Right lung (tissue), 10 donors: ENCODE measurements at places on chromosomes 5 and 9. TPM values are rescaled to one million over a fixed set of nuclear protein-coding genes. Genes with fewer than 3 reads are reported as not detected.

- DNase-seq, result no peak
Measured at GRCh38 chr9:114027863-114028465, 50.1 kb downstream of the AMBP start.

GRCh38 chr9:118263949-118264348 is 559.7 kb downstream of the TLR4 start:
- no peak for DNase-seq

DNA sequence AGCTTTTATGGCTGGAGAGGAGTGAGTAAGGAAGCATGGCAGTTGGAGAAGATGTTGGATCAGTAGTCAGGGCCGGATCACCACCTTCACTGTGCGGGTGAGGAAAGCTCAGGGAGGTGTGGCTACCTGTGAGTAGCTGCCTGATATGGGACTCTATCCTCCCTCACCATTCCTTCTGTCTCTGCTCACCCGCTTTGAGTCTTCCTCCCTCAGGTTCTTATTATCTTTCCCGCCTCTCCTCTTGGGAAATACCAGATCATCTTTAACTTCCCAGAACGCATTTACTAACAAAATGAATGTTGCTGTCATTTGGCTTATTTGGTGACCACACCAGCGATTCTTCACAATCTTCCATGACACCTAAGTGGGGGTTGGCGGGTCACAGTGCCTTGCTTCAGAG is 140.7 kb upstream of the GPR151 start:
- no peak for DNase-seq

GFRA3 gene
- 3.9 TPM for polyA plus RNA-seq

SEC61B gene
- 137 TPM for polyA plus RNA-seq

PDGFRB gene
- polyA plus RNA-seq, result 174 TPM

DNA sequence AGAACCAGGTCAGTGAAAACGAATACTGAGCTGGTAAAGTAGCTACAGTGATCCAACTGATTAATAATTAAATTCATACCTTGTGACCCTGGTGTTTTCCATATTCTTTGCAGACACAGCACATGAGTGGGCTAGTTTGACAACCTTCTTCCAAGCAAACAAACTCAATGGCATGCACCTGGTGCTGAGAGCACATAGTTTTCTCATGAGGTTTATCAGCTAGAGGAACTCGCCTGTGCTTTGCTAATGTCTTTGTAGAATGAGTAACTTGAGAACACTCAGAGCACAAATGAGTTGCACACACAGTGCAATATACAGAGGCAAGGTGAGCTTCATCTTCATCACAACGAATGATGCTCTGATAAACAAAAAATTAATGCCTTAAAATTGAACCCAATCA is 12.6 kb downstream of the TRIM23 start:
- peak; percentile 43 for DNase-seq

GGTA1 gene
- polyA plus RNA-seq, result 9.5 TPM

IQGAP2 gene
- polyA plus RNA-seq, result 13.7 TPM

DNA sequence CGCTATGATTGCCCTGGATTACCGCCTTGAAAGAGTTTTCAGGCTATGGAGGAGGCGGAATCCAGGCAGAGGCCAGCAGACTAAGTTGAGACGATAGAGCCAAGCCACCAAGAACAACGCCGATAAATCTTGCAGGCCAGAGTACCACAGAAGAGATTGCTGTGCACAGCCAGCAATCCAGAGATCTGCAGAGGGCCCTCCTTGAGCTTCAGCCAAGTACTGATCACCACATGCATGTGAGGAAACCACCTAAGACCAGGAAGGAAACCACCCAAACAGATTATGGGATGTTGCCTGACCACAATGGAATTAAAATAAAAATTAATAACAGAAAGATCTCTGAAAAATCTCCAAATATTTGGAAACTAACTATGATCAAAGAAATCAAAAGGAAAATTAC is 74.9 kb downstream of the GCNT4 start:
- no peak for DNase-seq

- DNase-seq, result no peak
Measured at GRCh38 chr9:91035825-91036208, 234.2 kb downstream of the SYK start.

IFNA21 gene
- not detected for polyA plus RNA-seq

GRCh38 chr5:92492908-92493307 is 1088.1 kb downstream of the NR2F1-AS1 start:
- no peak for DNase-seq

GRCh38 chr9:137694962-137695875 is 76.4 kb downstream of the EHMT1 start:
- DNase-seq, result no peak

CDKN2B-AS1 gene
- 0.21 TPM for polyA plus RNA-seq

- DNase-seq, result no peak
Measured at GRCh38 chr5:43677253-43677652, 74.3 kb downstream of the NNT start.

- no peak for DNase-seq
Measured at GRCh38 chr5:172713113-172713808, 57.7 kb downstream of the DUSP1 start.

ARHGEF28 gene
- polyA plus RNA-seq, result 8.2 TPM

DNA sequence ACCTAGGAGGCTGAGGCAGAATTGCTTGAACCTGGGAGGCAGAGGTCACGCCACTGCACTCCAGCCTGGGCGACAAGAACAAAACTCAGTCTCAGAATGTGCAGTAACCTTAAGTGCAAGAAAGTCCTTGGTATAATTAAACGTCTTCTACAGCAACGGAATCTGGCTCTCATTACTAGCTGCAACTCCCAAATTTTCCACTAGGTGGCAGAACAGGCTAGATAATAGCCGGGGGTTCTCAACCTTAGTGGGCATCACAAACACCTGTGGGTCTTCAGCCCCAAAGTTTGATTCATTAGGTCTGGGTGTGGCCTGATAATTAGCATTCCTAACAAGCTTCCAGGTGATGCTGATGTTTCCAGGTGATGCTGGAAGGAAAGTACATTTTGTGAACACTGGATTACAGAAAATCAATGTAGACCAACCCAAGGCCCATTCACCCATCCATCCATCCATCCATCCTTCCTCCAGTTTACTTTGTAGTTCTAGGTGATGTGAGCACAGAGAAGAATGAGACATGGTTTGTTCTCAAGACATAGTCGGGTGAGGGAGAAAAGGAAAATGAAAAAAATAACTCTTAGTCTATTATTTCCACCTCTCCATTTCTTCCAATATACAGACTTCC is 37.3 kb downstream of the FBXW2 start:
- DNase-seq, result no peak

- DNase-seq, result peak; percentile 45
Measured at GRCh38 chr5:82164176-82164976, 113.8 kb downstream of the RPS23 start.

- no peak for DNase-seq
Measured at GRCh38 chr9:79577969-79578723, 6.4 kb downstream of the TLE4 start.

FABP6 gene
- polyA plus RNA-seq, result 6.9 TPM

DNA sequence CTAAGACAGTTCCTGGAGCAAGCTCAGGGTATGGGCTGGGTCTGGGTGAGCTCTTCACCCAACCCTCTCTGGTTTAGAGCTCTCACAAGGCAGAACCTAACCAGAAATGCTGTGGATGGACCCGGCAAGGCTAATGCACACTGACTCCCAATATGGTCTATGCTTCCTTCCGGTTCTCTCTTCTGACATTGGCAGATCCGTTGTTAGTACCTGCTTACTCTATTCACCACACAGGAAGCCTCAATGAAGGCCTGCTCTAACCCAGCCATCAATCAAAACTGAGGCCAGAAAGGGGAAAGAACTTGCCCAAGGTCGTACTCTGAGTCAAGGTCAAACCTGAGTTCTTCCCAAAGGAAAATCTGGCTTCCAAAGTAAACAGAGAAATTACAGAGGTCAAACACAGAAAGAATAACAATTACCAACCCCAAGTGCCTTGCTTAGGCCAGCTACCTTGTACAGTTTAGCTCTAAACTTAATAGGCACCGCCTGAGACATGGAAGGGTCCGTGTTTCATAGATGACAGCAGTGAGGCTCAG is 46.0 kb upstream of the AKNA start:
- DNase-seq, result no peak

OR13C3 gene
- not detected for polyA plus RNA-seq

GRCh38 chr9:72188232-72188631 is 39.0 kb downstream of the GDA start:
- no peak for DNase-seq

GRCh38 chr5:95858023-95858461 is 35.5 kb upstream of the GLRX start:
- no peak for DNase-seq

DNA sequence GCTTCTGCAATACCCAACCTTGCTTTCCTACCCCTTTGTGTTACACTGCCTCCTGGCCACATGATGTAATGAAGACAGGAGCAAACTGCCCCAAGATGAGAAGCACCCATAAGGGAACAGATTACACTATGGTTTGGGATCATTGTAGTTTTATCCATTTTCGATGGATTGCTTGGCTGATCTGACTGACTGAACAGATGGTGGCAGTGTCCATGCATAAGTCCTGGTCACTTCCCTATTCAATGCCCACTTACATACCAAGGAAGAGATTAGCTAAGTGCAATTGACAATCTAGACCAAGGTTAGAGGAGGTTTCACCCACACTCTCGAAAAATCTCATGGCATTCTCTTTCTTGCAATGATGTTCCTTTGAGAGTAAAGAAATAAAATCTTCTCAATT is 319.9 kb downstream of the RAB3C start:
- DNase-seq, result no peak

SLC1A1 gene
- polyA plus RNA-seq, result 7.9 TPM

GRCh38 chr9:115378758-115379157 is 260.8 kb upstream of the TNC start:
- no peak for DNase-seq

GRCh38 chr5:54727874-54728587 is 210.5 kb downstream of the SNX18 start:
- no peak for DNase-seq

DNA sequence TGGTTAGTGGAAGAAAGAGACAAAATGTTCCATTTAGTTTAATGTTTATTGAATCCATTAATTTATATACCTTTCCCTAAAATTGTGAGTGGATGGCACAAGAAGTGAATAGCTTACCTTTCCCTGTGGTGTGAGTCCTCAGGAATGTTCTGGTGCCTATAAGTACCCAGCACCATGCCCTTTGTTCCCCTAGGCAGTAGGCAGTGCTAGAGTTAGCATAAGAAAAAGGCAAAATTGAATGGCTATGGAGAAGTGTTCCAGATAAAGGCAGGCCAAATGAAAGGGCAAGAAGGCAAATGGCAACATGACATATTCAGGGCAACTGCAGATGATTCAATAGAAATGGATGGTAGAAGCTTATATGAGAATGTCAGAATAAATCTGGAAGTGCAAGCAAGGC is 370.8 kb upstream of the PTGER4 start:
- no peak for DNase-seq

GRCh38 chr9:14068690-14069089 is 245.3 kb downstream of the NFIB start:
- DNase-seq, result no peak

DNA sequence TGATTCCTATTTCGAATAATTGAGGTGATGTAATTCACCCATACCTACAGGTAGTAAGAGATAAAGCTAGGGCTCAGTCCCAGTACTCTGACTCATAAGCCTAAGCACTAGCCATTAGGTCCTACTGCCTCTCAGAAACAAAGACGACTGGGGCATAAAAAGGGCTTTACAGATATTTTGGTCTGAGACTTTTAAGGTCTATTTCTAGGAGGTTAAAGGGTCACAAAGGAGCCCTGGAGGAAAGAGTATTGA is 69.8 kb downstream of the SGCD start:
- DNase-seq, result no peak

CNTLN gene
- polyA plus RNA-seq, result 12.0 TPM

DNA sequence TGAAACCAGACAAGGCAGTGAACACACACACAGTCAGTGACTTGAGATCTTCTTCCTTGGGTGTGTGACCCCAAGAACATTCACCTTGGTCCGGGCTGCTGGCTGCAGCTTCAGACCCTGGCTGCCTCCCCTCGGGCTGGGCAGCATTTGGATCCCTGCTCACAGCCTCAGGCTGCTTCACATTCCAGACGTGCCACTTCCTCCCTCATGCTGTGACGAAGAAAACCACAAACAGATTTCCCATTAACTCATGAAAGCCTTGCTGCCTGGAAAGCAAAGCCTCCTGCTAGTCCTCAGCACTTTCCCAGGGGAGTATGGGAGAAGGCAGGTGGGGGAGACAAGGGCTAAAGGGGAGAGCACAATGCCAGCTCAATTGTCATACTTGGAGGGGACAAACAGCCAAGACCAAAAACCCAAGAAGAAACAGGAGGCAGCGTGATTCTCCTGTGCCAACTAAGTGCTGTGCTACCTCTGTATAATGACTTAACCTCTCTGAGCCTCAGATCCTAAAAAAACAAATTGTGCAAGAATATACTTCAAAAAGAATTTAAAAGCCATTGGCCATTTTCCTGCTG is 594.6 kb upstream of the BRINP1 start:
- peak; percentile 28 for DNase-seq

DNA sequence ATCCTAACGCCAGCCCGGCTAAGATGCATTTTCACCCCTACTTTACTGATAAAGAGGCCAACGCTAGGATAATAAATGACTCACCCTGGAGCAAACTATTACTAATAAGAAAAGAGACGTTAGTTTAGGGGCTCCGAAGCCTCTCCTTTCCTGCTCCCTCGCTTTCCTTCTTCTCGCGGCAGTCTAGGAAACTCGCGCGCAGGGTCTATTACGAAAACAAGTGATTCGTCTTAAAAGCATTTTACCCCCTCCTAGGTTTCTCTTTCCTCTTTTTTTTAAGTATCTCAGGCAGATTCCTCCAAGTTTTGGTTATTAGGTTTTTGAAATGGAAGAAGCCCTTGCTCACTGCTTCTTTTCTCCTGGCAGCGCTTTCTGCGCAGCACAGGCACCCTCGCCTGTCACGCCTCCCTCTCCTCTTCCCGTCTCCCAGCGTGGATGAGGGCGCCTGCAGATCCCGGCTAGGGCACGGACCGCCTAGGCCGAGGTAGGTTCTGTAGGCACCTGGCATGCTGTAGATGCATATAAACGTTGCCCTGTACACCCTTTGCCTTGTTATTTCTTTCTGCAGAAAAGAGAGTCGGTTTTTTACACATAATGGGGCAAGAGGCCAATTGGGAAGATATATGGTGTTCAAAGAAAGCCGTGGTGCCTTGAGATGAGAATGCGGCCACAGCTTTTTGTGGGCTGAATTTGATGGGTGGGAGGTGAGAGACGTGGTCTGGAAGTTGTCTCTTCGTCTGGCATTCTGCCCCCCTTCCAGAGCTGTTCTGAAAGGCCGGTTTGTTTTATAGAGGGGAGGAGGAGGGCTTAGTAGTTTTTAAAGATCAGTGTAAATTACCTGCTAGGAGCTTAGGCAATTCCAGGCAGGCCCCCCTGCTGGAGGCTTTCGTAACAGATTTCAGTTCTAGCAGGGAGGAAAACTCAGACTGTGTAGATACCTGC is 983 bp downstream of the GCNT1 start:
- peak; percentile 32 for DNase-seq

DNA sequence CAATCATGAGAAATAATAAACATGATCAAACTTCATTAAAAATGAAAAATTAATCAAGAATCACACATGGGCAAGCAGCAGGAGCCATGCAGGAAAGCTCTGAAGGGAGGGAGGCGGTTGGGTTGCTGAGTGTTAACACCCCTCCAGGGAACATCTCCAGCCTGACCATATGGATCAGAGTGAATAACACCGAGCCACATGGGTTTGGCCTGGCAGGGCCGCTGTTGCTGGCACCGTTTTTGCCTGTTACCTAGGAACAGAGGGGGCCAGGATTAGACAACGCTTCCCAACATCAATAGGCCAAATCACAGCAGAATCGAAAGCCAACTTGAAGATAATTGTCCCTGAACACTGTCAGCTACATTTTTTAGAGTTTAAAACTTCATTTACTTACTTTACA is 160.2 kb downstream of the DENND1A start:
- no peak for DNase-seq

OR4F3 gene
- polyA plus RNA-seq, result not detected
